ENCODE measurements at places on chromosomes 5 and 9. TPM values are rescaled to one million over a fixed set of nuclear protein-coding genes. Genes with fewer than 3 reads are reported as not detected.

NXNL2 gene
- total RNA-seq: not detected

DNA sequence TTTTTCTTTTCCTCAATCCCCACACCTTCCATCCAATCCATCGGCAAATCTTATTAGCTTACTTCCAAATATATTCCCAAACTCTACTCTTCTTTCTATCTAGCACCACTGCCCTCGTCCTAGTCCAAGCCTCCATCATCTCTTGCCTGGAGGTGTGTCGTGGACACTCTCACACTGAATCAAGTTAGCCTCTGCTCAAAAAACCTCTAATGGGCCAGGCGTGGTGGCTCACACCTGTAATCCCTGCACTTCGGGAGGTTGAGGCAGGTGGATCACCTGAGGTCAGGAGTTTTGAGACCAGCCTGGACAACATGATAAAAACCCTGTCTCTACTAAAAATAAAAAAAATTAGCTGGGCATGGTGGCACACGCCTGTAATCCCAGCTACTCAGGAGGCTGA, 46.2 kb downstream of the PFDN1 start:
- H3K4me3 ChIP-seq: no peak overlapping the region
- peaks cover 16% of the 10 kb centered on the region for H3K4me1 ChIP-seq
- no peak for DNase-seq

DNA sequence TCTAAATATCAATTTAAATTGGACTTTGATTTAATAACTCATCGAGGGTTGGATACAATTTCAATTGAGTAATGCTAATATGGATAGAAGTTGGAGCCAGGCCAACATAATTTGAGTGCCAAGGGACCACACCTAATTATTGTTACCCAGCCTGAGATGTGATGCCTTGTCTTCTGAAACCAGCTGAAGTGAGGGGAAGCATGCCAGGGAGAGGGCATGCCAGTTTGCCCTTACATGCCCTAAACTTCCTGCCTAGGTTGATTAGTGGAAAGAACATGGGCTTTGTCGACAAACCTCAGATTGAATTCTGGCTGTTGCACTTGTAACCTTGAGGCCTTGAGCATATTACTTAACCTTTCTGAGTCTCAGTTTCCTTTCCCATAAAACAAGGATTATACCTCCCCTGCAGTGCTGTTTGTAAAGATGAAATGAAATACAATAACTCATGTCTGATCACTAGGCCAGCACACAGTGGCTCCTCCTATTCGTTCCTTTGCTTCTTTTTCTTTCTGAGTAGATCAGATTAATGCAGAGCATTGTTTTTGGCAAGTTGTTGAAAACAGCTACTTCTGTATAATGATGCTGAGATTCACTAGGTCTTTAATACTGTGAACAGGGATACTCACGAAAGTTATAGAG, 412.8 kb downstream of the TLE4 start:
- H3K4me1 ChIP-seq: peaks cover 4% of the 10 kb centered on the region
- H3K27me3 ChIP-seq: no peaks in the 10 kb centered on the region
- no peaks in the 10 kb centered on the region for H3K36me3 ChIP-seq
- no peak for DNase-seq
- no peak overlapping the region for H3K27ac ChIP-seq

SLC22A4 gene
- 1.1 TPM for total RNA-seq

GRCh38 chr5:149496166-149496565, 55.1 kb downstream of the CSNK1A1 start:
- H3K36me3 ChIP-seq: peaks cover 6% of the 10 kb centered on the region
- no peak overlapping the region for H3K4me3 ChIP-seq
- H3K4me1 ChIP-seq: peaks cover 62% of the 10 kb centered on the region
- no peak for DNase-seq
- peak overlapping the region; percentile 88 for H3K27ac ChIP-seq

DNA sequence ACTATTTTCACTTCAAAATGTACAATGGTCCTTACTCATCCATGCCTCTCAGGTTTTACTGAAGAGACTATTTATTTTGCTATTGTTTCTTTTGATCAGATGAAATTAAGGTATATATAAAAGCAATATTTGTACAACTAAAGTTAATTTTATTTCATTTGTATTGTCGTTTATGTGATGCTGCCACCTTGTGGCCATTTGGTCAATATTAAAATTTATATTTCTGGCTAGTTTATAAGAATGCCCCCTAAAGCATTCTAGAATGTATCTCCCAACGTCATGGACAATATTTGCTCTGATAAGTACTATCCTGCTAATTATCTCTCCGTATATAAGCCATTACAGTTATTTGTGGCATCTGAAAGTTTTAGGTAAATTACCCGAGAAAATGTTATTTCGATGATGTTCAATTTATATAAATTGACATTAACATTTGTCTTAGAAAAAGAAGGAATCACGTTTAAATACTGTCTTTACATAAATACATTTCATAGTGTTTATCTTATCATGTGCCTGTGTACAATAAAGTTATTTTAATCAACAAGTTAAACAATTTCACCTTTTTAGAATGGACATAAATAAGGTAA, 680.0 kb downstream of the TAF11L14 start:
- no peak for DNase-seq
- no peaks in the 10 kb centered on the region for H3K36me3 ChIP-seq
- no peaks in the 10 kb centered on the region for H3K4me1 ChIP-seq

DNA sequence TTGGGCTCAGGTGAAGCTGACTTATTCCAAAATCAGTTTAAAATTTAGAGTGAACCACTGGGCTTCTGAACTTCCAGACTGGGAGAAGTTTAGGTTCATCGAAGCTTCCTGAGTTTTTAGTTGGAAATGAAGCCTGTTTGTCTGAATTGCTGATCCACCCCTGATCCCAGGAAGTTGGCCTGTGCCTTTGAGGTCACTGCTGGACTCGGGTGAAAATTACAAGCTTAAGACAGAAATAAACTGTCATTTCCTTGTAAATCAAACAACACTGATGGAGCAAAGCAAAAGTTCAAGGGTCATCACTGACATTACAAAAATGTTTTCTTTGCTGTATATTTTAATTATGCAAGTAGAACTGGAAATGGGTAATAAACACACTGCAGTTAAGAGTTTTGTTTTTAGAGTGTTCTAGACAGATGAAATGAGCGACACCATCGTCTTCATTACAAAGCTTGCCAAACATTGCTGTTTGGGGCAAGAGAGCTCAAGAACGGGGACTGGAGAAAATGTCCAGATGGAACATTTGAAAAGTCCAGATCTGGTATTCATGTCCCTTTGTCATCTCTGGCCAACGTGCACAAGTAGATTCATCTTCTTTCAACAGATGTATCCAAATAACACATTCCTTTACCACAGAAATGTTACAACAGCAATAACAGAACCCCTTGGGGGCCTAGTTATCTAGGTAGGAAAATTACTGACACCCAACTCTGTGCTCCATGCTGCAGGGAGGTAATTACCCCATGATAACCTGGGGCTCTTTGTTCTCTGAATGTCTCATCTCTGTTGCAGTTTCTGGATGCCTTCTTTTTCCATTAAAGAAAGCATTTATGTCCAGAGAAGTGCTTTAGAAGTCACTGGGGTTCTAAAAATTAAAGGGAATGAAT, 142.4 kb upstream of the ERCC6L2 start:
- no peak overlapping the region for H3K27ac ChIP-seq
- no peaks in the 10 kb centered on the region for H3K4me1 ChIP-seq
- H3K36me3 ChIP-seq: no peaks in the 10 kb centered on the region
- no peak overlapping the region for H3K4me3 ChIP-seq

CAAP1 gene
- 11.0 TPM for total RNA-seq

Data from sigmoid colon (tissue), 7 donors.